ENCODE measurements at places on chromosomes 6 and 20.
A peak's percentile ranks its signal among the peaks of the same experiment; 100 is the strongest.

- no peak for DNase-seq
Measured at GRCh38 chr20:63475209-63475608, 2.8 kb upstream of the KCNQ2 start.

DNA sequence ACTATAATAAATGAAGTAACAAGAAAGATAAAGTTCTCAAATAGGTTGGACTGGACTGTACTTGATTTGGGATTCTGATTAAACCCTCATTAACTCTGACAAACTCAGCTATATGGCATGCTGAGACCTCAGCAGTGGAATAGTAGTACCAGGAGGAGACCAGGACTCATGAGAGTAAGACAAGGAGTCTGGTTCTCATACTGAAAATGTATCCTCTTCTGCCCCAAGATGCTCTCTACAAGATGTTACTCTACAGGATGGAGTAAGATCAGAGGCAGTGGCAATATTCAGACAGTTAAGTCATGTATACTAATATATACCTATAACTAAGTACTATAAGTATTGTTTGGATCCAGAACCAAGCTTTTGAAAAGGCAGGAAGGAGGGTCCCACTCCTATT is 31.9 kb upstream of the SYNCRIP start:
- DNase-seq, result no peak

- no peak for DNase-seq
Measured at GRCh38 chr6:111110036-111110435, 22.7 kb downstream of the SLC16A10 start.

DNA sequence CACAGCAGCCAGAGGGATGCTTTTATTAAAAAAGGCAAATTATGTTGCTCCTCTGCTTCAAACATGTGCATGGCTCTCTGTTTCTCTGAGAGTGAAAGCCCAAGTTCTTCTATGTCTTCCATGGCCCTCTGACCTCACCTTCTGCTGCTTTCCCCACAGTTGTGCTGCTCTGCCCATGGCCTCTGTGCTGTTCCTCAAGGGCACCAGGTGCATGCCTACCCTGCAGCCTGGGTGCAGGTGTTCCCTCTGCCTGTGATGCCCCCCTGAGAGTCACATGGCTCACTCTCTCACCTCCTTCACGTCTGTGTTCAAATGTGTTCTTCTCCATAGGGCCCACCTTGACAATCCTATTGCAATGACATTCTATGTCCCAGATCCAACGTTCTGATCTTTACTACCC is 477.0 kb upstream of the CHD6 start:
- no peak for DNase-seq

DNA sequence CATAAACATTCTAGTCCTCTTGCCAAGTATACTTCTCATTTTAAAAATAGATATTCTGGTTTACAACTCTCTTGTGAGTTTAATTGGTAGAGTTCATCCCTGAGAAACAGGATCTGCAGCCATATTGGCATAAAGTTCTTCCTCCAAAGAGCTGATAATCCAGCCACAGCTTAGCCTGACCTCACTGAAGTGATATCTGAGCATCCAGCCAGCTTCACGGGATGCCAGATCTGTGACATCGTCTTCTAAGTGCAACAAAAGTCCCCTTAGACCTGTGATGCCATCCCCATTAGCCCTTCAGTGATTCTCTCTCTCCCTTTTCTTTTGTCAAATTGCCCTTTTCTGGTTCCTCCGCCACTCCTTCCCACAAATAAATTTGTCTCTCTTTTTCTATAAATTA is 180.6 kb upstream of the STXBP5 start:
- DNase-seq, result no peak

GRCh38 chr20:58584881-58585752 is 66.0 kb upstream of the STX16 start:
- DNase-seq, result no peak

DNA sequence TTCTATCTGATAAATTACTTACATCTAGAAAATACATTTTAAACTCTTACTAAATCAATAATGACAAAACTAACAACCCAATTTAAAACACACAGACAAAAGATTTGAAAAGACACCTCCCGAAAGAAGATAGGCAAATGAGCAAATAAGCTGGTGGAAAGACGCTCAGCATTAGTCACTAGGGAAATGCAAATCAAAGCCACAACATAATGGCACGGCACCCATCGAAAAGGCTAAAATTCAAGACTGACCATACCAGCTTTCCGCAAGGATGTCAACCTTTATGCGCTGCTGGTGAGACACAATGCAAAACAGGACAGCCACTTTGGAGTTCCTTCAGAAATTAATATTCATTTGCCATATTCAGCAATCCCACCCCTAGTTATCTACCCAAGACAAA is 25.9 kb downstream of the TAF4 start:
- DNase-seq, result no peak

DNA sequence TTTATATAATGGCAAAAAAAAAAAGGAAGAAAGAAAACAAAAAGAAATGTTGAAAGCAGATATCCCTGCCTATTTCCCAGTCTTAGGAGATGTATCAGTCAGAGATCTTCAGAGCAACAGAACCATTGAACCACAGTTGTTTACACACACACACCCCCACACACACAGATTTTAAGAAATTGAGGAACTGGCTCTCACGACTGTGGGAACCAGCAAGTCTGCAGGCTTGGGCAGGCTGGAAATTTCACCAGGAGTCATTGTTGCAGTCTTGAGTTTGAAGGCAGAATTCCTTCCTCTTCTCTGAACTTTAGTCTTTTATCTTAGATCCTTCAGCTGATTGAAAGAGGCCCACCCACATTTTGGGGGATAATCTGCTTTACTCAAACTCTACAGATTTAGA is 380.9 kb downstream of the CDKAL1 start:
- DNase-seq, result no peak

DNA sequence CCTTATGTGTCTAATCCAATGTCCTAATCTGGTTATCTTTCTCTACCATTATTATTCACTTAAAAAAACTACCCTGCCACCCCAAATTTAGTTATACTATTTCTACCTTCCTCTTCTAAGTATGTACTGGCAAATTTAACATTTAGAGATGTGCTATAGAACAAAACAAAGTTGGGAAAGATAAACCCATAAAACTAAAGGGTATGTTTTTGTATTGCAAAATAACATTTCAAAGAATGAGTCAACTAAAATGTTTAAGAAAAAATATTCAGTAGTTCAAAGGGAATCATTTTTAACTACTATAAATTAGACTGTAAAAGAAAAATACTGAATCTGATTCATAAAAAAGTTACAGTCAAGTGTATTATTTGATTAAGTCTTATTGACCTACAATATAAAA is 103.0 kb downstream of the LMBRD1 start:
- no peak for DNase-seq

DNA sequence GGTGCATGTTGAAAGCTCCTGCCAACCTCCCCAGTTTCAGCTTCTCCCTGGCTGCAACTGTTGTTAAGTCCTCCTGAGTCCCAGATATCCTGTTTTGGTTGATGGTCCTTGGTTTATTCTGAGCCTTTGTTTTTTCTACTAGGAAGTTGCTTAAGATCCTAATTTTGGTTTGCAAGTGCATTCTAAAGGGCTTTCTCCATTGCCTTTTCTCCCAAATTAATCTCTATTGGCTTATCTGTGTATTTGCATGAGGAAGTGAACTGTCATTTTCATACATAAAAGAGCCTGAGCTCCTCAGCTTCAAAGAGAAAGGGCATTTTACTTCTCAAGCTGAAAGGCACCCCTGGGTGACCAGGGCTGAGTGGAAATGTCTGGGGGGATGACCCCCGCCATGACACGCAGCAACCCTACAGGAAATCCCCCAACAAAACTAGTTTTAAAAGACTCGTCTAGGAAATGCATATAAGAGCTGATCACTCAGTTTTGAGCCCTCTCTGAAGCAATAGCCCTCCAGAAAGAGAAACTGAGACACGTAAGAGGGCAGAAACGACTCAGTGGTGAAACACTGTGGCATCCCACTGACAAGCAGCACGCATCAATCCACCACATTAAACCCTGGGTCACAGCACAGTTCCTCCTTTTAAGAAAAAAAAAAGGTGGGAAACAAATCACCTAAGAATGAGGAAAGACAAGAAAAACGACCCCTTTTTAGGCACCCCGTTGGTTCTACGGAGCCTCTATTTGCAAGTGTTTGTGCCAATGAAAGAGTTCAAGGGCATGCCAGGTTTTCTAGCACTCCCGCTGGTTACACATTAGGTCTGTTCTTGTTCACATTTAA is 140.9 kb downstream of the THBS2 start:
- DNase-seq, result no peak

- no peak for DNase-seq
Measured at GRCh38 chr6:6386010-6386409, 65.5 kb upstream of the F13A1 start.

DNA sequence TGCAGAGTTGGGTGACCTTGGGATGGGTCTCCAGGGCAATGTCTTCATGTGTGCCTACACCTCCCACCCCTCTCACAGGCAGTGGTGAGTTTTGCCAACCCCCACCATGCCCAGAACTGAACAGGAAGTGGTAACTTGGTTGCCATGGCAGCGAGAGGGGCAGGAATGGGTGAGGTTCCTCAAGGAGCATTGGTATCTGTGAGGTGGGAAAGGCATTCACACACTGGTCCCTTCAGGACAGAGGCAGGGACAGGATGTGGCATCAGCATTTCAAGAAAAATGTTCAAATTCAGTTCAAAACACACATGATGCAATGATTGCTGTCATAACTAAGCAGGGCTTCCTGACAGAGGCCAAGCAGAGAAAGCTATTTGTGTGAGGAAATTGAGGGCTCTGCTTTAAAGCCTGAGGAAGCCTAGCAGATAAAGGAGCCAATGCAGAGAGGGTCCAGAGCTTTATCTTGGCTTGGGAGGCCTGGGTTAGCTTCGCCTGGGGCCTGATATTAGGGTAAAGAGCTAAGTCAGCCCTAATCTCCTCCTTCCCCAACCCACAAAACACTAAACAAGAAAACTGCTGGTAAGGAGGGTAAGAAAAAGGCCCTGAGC is 551 bp downstream of the TREML2 start:
- DNase-seq, result no peak

DNA sequence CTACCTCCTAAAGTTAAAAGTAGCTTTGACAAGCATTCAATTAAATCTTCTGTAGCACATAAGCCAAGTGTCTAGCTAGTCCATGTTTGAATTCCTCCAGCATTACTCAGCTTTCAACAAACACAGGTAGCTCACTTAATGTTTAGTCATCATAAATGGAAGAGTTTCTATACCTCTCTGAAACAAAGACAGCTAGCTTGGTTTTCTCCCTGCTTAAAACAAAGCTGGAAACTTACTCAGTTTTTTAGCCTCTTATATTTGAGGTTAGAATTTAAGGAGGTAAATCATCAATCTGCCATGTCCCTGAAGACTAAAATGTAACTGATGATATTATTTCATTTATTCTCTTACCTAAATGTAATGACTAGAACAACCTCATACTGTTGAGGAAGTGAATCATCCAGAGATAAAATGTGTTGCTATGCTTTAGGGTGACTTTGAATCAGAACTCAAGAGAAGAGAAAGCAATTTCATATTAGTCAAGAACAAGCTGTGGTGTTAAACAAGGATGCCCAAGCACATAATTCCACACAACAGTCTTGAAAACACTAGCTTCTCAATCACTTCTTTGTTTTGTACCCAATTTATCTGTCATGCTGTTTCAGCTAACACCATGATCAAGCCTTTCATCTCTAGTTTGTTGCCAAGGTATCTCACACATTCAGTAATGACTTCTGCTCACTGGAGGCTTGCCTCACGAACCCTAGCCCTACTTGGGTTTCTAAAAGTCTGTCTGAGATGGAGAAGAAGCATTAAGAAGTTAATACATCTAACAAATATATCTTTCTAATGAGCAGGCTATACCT is 251.9 kb downstream of the EPM2A start:
- DNase-seq, result no peak

DNA sequence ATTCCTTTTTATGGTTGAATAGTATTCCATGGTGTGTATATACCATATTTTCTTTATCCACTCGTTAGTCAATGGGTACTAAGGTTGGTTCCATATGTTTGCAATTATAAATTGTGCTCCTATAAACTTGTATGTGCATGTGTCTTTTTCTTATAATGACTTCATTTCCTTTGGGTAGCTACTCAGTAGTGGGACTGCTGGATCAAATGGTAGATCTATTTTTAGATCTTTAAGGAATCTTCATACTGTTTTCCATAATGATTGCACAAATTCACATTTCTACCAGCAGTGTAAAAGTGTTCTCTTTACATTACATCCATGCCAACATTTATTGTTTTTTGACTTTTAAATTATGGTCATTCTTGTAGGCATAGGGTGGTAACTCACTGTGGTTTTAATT is 164.3 kb downstream of the TASP1 start:
- DNase-seq, result no peak

GRCh38 chr6:9370480-9370879 is 935.1 kb upstream of the SLC35B3 start:
- no peak for DNase-seq

GRCh38 chr6:15364401-15365037 is 118.7 kb downstream of the JARID2 start:
- DNase-seq, result no peak

DNA sequence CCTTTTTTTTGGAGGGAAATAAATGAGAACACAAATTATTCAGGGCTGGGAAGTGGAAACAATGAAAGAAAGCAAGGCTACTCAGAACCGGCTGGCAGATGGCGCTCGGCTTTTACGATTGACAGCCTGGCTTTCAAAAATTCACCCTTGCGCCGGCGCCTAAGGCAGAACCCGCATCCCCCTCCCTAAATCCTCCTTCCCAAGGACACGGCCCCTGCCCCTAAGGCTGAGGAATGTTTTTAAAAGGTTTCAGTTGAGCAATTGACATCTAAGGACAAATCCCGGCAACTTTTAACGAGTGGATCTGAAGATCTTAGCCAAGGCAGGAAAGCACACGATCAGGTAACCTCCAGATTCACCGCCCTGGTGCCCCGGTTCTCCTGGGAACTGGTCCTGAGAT is 16.3 kb downstream of the GNAS start:
- no peak for DNase-seq

- DNase-seq, result no peak
Measured at GRCh38 chr6:167678102-167679101, 148.3 kb upstream of the AFDN start.

GRCh38 chr6:160222491-160222890 is 36.1 kb downstream of the SLC22A2 start:
- no peak for DNase-seq

- DNase-seq, result no peak
Measured at GRCh38 chr6:151185148-151185547, 54.6 kb upstream of the AKAP12 start.

- no peak for DNase-seq
Measured at GRCh38 chr6:26457264-26457805, 420 bp upstream of the BTN2A1 start.

- DNase-seq, result peak; percentile 72
Measured at GRCh38 chr6:69835414-69836179, 30.8 kb upstream of the COL19A1 start.

DNA sequence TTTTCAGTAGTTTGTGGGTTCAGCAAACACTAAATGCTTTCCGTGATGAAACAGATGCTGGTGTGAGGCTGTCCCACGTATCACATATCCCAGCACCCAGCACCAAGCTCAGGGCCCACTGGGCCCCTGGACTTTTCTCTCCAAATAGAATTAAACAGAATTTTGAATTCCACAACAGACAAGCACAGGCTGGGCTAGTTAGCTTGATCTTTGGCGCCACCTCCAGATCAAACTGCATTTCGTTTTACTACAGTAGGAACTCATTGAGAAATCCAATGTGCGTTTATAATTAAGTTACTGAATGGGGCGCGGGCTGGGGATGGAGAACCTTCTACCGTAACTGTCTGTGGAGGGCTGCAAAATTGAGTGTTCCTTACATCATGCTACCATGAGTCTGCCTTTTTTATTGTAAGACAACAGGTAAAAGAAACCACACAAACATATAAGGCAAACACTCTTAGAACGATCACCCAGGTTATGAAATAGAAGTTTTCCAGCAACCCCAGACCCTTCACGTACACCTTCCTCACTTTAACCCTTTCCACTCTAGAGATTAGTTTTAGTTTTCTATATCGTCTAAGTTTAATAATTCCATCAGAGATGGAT is 107.8 kb downstream of the ZFP64 start:
- no peak for DNase-seq

All from right lung (tissue), 10 donors.